ENCODE measurements at places on chromosomes 2 and 18.
A peak's percentile ranks its signal among the peaks of the same experiment; 100 is the strongest.

- peak; percentile 77 for DNase-seq
Observed at GRCh38 chr2:160427629-160428404, 65.8 kb downstream of the RBMS1 start.

- no peak for DNase-seq
Observed at GRCh38 chr2:164151522-164151921, 415.7 kb upstream of the FIGN start.

GRCh38 chr2:101145406-101145805, 5.8 kb downstream of the TBC1D8 start:
- DNase-seq: no peak

- peak; percentile 49 for DNase-seq
Observed at GRCh38 chr2:216807857-216808272, 52.0 kb downstream of the TNP1 start.

GRCh38 chr2:100824842-100825241, 4.9 kb downstream of the NPAS2 start:
- no peak for DNase-seq

DNA sequence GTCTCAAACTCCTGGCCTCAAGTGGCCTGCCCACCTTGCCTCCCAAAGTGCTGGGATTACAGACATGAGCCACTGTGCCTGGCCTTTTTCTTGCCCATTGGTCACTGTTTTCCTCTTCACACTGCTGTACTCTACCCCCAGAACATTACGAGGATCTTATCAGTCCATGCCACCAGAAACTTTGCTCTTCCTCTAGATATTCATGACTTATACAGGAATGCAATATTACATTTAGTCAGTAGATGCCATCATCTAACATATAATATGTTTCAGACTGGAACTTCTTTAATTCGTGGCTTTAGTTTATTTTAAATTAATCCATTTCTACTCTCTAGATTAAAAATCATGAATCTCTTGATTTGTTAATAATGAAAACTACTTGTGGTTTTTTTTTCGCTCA, 135.5 kb downstream of the COMMD1 start:
- no peak for DNase-seq

- no peak for DNase-seq
Observed at GRCh38 chr2:106129150-106129549, 65.0 kb downstream of the UXS1 start.

DNA sequence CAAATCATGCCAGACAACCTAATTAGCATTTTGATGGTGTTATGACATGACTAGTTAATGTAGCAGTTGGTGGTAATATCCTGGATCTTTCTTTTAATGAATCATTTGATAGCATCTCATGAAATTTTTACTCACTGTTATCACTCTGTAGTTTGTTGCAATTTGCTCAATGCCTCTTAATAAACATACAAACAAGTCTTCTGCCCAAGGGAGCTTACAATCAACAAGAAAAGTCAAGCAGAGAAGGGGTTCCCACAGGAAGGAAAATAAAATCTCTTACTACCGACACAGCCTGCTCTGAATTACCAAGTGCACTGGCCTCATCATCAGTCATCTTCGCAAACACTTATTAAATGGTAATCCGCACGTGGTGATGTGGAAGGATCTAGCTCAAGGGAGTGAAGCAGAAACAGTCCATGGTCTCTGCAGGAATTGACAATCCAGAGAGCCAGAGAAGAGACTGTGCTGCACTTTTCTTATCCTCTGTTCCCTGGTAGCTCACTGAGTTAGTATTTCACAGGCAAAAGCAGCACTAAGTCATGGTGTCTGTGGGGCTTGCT, 263.5 kb downstream of the EPHA4 start:
- no peak for DNase-seq

GRCh38 chr2:24853996-24854395, 60.8 kb downstream of the CENPO start:
- peak; percentile 50 for DNase-seq

DNA sequence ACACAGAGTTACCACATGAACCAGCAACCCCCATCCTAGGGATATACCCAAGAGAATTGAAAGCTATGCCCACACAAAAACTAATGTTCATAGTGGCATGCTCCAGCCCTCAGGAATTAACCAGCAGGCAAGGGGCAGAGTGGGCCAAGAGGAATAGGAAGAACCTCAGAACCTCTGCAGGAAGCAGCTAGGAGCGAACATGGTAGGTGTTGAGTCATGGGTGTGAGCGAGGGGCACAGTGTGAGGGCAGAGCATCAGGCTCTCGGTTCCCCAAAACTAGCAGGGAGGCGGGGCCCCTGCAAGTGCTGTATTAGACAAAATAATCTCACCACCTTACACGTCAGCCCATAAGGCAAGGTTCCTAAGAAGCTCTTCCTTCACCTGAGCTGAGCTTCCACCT, 5.6 kb upstream of the RUFY4 start:
- no peak for DNase-seq

DNA sequence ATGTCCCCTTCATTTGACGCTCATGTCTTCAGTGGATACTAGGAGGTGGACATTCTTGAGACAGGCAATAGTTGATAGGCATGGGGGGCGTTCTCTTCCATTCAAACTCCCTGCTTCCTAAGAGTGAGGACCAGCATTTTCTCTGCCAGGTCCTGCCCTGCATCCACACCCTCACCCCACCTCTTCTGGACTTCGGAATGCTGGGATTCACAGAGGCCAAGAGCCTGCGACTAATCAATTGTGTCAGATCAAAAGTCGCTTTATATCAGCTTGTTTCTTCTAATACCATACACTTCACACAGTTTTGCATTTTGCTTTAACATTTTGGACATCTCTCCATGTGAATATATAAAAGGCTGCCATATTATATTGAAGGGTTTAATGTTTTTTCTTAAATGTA, 210.7 kb downstream of the CCDC102B start:
- DNase-seq: no peak

DNA sequence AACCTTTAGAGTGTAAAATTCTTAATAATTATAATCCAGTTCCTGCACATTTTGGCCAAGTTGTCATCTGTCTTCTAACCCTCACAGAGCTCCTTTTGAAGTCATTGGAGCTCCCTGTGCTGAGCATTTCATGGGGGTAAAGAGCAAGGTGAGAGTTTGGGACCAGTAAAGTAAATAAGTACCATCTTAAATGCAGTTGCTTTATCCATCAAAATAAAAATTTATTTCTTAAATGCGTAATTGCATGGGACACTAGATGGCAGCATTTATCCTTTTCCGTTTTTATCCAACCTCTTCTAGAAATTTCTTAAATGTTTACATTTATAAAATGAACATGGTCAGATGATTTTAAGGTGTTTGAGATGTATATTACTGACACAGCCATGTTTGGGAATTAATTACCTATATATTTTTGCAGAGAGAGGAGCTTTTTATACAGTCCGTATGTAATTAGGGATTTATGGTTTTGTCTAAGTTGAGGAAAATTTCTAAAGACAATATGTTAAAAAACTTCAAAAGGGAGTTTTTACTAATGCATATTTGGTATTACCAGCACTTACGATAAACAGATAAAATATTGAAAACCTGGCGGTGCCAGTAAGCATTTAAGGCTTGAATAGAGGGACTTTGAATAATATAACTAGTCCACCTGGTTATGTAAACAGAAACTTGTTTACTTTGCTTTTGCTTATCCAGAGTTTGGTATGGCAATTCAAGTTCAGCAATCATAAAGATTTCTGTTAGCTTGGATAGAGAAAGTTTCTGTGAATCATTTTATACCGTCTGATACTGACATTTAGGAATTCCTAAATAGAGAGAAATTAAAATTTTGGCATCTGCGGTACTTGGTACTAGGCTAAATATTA, 54.5 kb downstream of the ACSL3 start:
- peak; percentile 30 for DNase-seq

DNA sequence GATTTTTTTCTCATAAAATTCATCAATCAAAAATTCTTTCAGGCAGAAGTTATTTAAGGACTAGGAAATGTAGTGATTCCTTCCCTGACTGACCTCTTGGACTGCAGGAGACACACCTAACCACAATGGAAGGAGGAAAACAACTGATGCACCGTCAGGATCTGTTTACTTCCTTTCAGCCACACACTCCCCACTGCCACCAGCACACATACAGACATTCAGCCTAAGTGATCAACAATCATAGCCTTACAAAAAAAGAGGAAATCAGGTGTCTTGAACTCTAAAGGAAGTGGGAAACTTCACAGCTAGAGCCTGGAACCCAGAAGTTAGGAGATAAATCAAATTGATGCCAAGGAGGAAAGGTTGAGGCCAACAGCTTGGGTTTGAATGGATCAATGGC, 213.5 kb upstream of the ACVR2A start:
- no peak for DNase-seq

- no peak for DNase-seq
Observed at GRCh38 chr18:4181882-4182568, 273.1 kb downstream of the DLGAP1 start.

DNA sequence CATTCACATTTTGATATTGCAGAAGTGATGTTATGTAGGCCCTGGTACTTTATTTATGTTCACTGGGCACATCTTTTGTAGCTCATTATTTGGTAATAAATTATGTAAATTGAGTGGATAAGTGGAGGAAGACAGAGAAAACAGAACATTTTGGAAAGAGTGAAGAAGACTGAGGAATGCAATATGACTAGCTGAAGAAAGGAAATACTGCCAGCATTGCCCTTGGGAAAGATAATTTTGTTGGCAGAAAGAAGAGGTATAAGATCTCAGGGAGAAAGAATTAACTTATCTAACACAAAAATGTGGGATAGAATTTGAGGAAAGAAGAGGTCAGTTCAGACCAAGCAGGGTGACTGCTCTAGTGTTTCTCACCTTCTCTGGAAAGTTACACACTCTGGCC, 118.8 kb downstream of the TTC27 start:
- DNase-seq: no peak

- DNase-seq: no peak
Observed at GRCh38 chr18:40061086-40061485, 1893.9 kb upstream of the PIK3C3 start.

DNA sequence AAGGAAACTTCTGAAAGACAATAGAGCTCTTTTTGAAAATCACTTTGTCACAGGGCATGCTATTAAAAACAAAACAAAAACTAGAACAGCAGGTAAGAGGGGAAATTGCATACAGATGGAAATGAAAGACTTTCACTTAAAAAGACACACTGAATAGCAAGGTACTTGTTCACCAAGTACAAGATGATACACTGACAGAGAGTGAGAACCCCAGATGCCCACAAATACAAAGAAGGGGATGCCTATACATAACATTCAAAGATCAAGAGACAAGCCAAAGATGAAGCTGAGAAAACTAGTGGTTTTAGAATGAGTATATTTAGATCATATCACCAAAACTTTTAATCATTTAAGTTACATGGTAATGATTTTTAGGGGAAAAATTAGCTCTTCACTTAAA, 60.7 kb downstream of the ASXL2 start:
- no peak for DNase-seq

DNA sequence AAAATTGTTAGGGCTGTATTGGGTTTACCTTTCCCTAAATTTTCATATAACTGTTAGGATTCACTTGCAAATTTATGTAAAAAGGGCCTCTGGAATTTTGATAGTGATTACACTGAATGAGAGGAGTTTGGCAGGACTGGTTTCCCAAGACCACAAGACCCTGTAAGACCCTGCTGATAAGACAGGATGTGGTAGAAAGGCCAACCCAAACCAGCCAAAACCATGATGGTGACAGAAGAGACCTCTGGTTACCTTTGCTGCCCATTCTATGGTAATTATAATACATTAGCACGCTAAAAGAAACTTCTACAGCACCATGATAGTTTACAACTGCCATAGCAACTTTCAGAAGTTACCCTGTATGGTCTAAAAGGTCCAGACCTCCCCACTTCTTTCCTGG, 8.3 kb upstream of the CASP10 start:
- no peak for DNase-seq

DNA sequence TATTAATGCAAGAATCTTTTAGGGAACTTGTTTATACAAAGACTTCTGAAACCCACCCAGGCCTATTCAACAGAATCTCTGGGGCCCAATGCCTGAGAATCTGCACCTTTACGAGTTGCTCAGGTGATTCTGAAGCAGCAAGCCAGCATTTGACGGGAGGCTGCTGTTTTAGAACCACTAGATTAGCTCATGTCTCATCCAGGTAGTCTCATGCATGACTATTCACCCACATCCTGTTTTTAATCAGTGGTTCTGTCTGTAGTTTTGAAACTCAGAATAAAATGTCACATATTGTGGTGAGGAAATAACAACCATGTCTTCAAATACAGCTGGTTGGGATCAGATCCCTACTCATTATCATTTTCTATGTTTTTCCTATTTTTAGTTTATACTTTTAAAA, 39.5 kb downstream of the CYTIP start:
- DNase-seq: no peak

DNA sequence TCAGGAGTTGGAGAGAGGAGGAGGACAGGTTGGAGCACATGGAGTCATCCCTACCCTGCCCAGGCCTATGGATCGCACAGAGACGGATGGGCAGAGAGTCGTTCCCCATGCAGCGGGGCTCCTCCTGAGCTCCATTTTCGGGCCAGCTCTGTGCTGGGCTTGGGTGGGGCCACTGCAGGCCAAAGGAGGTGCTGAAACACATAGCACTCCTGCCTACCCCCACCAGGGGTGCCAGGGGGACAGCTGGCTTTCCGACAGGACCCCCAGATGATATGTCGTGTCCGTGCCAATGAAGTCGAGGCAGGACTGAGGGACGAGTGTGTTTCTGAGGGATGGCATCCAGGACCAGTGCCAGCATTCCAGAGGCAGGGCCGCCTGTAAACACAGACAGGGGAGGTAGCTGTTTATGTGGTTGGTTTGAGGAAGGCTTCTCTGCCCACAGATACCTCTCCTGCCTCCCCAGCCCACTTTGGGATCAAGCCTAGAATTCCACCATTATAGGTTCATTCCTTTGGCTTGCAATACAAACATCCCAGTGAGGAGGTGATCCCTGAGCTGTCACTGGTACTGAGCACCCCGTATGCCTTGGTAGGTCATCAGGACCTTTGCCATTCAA, 116.6 kb downstream of the GLI2 start:
- no peak for DNase-seq

GRCh38 chr2:112542984-112543661, 858 bp downstream of the POLR1B start:
- DNase-seq: peak; percentile 41

- no peak for DNase-seq
Observed at GRCh38 chr18:25001803-25002202, 350.2 kb downstream of the ZNF521 start.
